HTR-8/SVneo (cell line): ENCODE measurements at places on chromosomes 12 and 14.

DNA sequence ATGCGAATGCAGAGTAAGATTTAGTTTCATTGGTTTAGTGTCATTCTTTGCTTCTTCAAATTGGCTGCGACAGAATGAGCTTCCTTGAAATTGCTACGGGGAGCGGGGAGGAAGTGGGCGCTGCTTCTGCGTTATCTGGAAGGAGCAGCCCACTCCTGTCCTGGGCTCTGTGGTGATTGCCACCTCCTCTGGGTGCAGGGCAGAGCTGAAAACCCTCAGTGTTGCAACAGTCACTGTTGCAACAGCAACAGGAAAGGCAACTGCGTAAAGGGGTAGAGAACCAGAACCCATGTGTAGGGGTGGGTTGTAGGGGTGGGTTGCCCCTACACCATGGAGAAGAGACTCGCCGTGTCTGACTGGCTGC lies 57.7 kb downstream of the MAX start:
- no peak for DNase-seq

DNA sequence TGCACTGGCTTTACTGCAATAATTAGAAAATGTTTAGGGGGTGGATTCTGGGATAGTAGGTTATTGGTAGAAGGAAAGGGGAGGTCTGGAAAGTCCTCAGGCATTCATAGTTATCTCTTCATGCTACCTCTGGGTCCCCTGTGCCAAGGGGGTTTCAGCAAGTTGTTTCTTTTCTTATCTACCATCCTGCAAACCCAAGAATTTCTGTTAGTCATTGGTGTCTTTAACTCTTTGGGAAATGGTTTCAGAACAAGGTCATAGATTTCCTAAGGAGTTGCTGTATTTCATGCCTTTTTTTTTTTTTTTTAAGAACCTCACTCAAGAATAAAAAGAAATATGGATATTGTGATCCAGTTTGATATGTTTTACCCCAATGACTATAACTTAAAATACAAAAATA lies 63.6 kb downstream of the SLC4A8 start:
- DNase-seq = no peak

DNA sequence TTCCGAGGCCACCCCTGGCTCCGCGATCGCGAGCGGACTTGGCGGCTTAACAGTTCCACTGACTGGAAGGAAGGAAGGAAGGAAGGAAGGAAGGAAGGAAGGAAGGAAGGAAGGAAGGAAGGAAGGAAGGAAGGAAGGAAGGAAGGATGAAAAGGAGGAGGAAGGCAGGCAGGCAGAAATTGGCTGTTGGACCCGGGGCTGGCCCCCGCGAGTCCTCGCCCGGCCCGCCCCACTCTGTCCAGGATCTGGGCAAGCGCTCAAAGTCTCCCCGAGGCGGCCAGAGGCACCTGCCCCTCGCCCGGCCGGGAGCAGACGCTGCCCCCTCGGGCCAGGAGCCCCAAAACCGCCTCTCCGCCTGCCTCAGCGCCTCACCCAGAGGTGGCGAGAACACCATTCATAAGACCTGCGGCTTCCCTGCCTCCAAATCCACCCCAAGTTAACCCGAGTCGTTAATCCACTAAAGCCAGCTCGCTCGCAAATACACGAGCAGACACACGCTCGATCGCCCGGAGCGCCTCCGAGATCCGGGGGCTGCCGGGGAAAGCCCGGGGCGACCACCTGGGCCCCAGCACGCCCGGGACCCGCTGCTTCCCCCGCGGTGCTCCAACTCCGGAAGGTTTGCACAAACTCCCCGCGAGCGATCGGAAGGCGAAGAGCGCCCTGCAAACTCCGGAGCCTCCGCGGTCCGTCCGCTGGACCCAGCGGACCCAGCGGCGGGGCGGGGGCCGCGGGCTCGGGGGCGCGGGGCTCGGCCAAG lies 844 bp downstream of the DPF3 start:
- DNase-seq = peak; percentile 42

GRCh38 chr12:8946733-8947132 lies 2.7 kb downstream of the M6PR start:
- no peak for DNase-seq
